ENCODE measurements at places on chromosomes 13 and 19.
A peak's percentile ranks its signal among the peaks of the same experiment; 100 is the strongest.

- no peak for DNase-seq
These were observed 93.6 kb upstream of the WASF3 start for GRCh38 chr13:26463848-26464247.

GRCh38 chr13:112755331-112755730, 65.5 kb downstream of the ATP11A start:
- DNase-seq, result no peak

GRCh38 chr13:49701491-49701890, 10.2 kb upstream of the EBPL start:
- DNase-seq, result no peak

DNA sequence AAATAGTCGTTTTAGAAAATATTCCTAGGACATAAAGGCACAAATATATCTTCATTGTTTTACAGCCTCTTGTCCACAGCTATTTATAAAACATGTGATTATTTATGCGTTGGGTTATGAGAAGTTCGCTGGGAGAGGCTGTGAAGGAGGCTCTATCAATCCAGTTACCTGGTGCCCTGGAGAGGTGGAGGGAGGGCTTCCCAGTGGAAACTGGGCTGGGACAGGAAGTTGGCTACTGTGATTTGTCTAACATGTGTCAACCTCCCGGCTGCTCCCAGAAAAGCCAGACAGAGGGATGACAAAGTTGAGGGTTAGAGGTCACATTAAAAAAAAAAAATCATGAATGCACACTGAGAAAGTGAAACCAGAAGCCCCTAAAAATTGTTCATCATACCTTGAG, 346.5 kb downstream of the ZNF536 start:
- DNase-seq, result no peak

- no peak for DNase-seq
These were observed 182.9 kb downstream of the TEX29 start for GRCh38 chr13:111503376-111503775.

GRCh38 chr13:23466144-23467002, 32.9 kb upstream of the SACS start:
- DNase-seq, result peak; percentile 9

DNA sequence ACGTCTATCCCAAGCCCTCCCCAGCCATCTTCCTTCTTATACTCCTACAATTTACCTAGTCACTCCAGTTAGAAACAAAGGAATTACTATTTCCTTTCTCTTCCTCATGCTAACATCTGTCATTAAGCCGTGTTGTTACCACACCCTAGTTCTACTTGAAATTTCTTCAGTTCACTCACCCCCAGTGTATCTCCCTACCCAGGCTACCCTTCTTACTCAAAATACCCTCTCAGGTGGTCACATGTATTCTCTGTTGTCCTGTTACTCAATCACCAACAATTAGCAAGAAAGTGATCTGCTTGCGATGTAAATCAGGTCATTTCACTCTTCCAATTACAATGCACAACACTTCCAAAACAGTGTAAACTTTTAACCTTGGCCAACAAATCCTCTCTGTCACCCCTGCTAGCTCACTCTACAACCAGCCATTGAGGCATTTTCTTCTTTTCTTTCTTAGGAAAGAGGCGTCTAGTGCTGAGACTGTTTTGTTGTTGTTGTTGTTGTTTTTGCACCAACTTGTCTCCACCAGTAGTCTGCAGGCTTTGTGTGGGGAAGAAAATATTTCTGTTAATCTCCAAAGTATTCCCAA, 50.7 kb downstream of the PCDH17 start:
- DNase-seq, result no peak

DNA sequence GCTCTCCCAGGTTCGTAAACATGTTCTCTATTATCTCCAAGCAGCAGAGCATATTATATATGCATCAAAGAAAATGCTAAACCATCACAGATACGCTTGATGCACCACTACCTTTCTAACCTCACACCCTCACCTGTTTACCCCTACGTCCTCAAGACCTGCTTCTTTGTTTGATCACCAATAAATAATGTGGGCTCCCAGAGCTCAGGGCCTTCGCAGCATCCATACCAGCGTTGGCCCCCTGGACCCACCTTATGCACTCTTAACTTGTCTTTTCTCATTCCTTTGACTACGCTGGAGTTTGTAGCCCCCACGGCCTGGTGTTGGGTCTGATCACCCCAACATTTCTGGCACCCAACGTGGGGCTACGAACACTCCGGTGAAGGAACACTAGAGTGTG, 10.0 kb upstream of the ZNF443 start:
- DNase-seq, result no peak

GRCh38 chr19:35205733-35206323, 22.7 kb downstream of the FAM187B start:
- no peak for DNase-seq

DNA sequence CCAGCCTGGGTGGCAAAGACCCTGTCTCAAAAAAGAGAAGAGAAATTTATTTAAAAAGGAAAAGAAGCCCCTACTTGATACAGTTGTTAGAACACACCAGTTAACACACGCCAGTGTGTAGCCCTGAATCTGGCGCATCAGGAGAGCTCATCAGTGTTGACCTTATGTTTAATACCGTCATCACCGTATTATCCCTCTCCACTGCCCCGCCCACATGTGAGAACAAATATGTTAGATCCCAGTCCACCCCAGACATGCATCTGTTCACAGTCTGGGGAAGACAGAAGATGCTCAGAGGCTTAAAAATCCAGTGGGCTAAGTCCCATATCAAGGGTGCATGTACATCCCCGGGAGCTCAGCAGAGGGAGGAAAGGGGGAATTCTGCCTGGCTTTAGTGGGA, 155.2 kb downstream of the DPF1 start:
- no peak for DNase-seq

GRCh38 chr19:17510220-17510993, 1.0 kb upstream of the PGLS start:
- DNase-seq, result no peak

DNA sequence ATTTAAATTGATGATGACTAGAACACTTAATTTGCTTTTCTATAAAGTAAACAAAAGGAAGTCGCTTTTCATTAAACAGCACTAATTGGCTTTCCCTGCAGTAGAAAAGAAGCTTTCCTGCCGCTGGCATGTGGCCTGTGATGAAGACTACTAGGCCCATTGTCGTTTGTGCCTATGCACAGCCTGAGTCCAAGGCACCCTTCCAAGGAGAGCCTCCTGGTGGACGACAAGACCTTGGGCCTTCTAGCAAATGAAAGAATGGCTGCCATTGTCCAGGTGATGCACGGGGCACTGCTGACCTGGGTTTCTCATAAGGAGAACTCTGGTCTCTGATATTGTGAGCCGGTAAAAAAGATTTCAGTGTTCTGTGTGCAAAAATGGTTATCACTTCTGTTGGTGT, 233.0 kb downstream of the COL4A1 start:
- DNase-seq, result no peak

GRCh38 chr19:10461047-10461949, 41.0 kb downstream of the PDE4A start:
- peak; percentile 75 for DNase-seq

DNA sequence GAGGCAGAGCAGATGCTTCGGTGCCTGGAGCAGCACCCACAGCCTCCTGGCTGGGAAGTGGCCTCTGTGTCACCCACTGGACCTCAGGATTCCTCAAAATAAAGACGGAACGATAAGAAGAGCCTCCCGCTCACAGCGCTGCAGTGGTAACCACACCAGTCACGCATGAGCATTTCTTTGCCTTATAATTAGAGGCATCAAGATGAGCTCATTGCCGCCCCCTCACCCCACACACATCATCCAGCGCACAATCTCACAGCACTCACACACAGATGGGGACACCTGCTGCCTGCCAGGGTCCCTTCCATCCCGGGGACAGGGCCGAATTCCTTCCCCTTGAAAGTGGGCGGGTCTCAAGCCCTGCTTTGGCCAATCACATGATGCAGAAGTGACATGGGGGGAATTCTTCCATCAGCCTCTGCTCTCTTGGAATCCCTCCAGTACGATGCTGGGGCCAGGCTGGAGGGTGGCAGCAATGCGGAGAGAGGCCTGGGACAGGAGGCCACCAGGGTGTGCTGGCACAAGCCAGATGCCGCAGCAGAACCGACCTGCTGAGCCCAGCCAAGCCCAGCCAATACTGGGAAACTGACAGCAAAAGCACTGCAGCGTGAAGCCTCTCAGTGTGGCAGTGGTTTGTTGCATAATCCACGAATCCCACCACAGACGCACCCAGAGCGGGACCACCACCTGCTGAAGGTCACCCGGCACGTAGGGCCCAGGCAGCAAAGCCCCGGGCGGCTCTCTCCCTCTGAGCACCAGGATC, 16.0 kb downstream of the PIP5K1C start:
- DNase-seq, result no peak

DNA sequence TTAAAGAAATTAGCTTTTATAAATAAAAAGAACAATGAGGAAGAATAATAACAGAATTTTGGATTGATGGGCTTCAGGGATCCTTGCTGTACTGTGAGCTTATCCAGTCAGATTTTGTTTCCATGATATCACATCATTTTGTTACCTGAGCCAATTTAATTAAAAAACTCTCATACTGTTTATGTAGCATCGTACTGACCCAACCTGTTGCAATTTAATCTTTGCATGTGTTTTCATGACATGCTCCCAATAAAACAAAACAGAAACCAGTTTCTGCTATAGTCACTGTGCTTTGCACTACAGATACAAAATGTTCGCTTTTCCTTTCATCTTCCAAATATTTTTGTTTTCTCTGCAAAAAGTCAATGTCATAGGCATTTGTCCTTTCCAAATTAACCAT, 109.7 kb upstream of the RNF113B start:
- no peak for DNase-seq

DNA sequence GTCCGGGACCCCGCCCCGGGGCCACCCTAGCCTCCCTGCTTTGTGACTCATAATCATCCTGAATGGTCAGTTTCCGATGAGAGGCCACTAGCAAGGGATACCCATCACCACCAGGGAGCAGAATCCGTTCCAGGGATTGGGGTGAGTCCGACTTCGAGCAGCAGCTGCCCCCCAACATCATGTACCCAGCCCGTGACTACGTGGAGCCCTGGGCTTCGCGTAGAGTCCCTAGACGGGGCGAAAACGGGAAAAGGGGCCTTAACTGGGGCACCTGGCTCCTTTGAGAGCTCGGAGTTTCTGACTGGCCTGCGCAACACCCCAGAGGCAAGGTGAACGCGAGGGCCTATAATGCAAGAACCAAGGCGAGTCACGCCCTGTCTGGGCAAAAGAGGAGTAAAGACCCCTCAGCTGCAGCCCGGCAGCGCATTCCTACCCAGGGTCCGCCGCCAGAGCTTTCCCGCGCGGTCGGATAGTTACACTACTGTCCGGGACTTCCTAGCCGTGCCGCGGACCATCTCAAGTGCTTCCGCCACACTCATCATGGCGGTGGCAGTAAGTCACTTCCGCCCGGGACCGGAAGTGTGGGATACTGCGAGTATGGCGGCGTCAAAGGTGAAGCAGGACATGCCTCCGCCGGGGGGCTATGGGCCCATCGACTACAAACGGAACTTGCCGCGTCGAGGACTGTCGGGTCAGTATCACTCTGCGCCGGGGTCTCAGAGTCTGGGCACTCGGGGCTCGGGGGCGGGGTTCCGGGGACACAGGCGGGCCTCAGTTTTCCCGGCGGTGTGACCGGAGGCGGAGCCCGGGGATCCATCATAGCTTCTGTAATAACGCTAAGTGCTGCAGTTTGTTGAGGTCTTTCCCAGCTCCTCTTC, at the start of gene NDUFA13:
Gene NDUFA13 (plus strand): TSS at position 584 of the 878 bp plus-strand sequence. CDS start 14 bp downstream, at position 598.
- peak; percentile 92 for DNase-seq

- no peak for DNase-seq
These were observed 8.8 kb downstream of the PPP1R37 start for GRCh38 chr19:45101806-45102205.

DNA sequence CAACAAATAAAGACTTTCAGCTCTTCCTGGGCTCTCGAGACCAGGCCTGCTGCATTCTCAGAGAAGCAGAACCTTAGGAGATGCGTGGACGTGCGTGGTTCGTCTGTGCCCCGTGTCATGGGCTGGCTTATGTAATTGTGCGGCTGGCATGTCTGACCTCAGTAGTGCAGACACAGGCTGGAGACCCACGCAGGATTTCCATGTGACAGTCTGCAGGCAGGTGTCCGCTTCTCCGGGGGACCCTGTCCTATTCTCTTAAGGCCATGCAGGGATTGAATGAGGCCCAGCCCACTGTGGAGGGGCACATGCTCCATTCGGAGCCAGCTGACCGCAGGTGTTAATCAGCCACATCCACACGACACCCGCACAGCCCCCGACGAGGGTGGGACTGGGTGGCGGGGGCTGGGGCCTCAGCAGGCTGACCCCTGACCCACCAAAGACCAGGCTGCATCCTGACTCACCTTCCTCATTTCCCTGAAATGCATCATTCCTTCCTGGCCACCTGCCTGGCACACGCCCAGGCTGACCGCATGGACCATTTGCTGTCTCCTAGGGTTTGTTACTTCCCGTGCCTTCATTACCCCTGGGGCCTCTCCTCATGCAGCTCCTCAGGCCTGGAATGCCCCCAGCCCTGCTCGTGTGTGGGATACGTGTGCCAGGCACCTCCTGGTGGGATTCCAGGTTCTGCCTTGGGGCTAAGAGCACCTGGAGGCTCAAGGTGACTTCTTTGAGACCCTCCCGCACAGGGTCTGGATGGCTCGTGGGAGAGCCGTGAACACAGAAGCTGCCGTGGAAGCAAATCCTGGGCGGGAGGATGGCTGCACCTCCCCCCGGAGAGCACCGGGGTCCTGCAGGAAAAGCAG, 10.7 kb upstream of the MCF2L start:
- DNase-seq, result no peak

GRCh38 chr19:56692206-56692895, 20.8 kb upstream of the ZNF835 start:
- DNase-seq, result no peak

DNA sequence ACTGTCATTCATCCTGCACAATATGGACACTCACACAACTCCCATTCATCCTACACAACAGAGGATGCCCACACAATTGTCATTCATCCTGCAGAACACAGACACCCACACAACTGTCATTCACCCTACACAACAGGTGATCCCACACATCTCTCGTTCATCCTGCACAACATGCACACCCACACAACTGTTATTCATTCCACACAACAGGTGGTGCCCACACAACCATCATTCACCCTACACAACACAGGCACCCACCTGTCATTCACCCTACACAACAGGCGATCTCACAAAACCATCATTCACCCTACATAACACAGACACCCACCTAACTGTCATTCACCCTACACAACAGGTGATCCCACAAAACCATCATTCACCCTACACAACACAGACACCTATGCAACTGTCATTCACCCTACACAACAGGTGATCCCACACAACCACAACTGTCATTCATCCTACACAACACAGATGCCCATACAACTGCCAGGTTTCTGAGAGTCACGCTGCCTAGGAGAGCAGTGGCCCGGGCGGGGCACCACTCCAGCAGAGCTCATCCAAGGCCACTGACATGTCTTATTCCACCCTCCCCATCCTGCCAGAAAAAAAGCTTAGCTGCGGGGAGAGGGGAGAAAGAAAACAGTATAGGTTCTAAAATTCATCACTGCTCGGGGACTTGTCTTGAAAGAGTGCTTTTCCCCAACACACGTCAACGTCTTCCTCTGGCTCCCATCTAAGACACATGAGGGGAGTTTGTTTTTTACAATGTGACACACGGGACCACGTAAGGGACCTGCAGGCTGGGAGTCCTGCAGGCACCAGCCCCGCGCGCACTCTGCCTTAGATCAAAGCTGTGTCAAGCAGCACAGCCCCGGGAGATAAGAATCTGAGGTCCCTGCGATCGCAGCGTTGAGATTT, 44.0 kb downstream of the KLF2 start:
- DNase-seq, result peak; percentile 61

GRCh38 chr19:41098762-41099161, 10.5 kb downstream of the CYP2A13 start:
- no peak for DNase-seq

GRCh38 chr13:65808061-65808460, 1422.1 kb downstream of the PCDH9 start:
- DNase-seq, result no peak
